ENCODE measurements at places on chromosomes 1 and 21.

GRCh38 chr1:195867638-195868037 lies 740.6 kb downstream of the KCNT2 start:
- DNase-seq = no peak

- DNase-seq = no peak
Observed at GRCh38 chr1:17397910-17398695, 26.1 kb downstream of the PADI6 start.

GRCh38 chr1:156726549-156727226 lies 1.6 kb upstream of the METTL25B start:
- DNase-seq = peak; percentile 59

DNA sequence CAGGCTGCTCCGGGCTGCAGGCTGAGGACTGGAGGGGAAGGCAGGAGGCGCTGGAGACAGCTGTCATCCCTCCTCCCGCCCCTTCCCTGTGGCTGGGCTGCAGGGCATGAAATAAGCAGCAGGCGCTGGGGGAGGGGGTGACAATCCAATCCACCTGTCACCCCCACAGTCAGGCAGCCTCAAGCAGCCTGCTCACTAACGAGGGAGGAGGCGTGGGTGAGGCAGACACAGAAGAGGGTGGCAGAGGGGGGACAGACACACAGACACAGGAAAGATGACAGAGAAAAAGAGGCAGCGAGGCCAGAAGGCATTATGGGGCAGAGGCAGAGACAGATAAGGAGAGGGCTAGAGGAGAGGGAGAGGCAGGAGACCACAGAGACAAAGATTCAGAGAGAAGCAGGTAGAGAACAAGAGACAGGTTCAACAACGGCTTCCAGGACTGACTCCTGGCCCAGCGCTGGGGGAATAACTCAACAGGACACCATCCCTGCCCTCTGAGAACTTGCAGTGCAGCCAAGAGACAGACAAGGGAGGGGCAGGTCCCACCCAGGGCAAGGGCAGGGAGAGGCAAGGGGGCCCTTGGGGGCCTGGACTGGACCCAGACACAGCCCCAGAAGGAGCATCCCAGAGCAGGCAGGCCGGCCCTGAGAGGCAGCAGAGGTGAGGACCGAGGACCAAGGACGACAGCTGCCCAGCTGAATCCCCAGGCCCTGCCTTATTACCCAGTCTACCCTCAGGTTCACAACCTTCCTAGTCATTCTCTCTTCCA lies 11.2 kb downstream of the MEF2D start:
- no peak for DNase-seq
